ENCODE measurements at places on chromosomes 2 and 18.
A peak's percentile ranks its signal among the peaks of the same experiment; 100 is the strongest.

- no peak for DNase-seq
Measured at GRCh38 chr2:37767046-37767445, 95.6 kb upstream of the CDC42EP3 start.

DNA sequence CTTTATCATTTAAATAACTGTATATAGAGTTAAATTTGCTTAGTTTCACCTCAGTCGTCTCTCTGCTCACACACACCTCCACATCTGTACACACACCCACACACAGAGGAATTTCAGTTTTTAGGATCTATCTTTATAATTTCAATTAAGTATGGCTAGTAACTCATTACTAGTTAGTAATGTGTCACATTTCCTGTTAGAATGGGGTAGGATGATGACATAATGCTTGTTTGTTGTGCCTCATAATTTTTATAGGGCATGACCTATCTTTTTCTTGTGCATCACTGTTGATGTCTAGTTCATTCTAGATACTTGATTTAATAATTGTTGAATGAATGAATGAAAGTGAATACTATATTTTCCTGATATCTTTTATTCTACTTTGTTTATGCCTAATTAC, 108.6 kb downstream of the AGPS start:
- no peak for DNase-seq

- no peak for DNase-seq
Measured at GRCh38 chr2:58131191-58132011, 84.8 kb downstream of the VRK2 start.

GRCh38 chr2:113341191-113341869, 62.6 kb upstream of the PAX8 start:
- no peak for DNase-seq

DNA sequence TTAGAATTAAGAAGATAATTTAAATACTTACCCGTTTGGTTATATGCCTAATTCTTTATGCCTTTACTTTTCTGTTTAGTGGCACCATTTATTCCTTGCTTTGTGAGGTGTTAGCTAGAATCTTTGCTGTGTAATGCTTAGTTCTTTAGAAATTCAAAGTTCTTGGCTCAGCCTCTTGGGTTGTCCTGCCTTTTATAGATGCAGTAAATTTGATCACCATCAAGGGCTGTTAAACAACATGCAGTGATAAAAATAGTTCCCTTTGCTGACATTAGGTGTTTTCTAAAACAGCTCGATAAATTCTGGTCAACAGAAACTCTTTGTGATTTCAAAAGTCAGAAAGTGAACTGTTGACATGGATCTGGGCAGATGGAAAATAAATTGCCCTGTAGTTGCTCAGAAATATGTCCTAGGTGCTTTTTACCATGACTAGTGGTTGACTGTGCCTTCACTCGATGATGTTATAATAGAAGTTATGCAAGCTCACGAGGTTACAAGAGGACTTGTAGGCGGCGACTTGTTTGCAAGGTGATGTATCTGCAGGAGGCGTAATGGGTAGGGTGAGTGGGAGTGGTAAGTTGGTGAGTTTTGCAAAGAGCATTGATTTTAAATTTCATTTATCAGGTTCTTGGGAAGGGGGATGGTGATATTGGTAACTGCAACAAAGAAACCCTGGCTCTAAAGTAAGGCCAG, 52.1 kb downstream of the LRRTM1 start:
- peak; percentile 28 for DNase-seq

- DNase-seq: peak; percentile 20
Measured at GRCh38 chr2:143530758-143531157, 401.5 kb downstream of the ARHGAP15 start.

GRCh38 chr2:230216489-230216888, 3.3 kb downstream of the SP110 start:
- no peak for DNase-seq

GRCh38 chr2:65057391-65058052, 1.3 kb downstream of the CEP68 start:
- DNase-seq: peak; percentile 66

Measured in MCF 10A (cell line).